Thoracic aorta (tissue), 2 donors: ENCODE measurements at places on chromosomes 5 and 9. TPM values are rescaled to one million over a fixed set of nuclear protein-coding genes. Genes with fewer than 3 reads are reported as not detected.

DNA sequence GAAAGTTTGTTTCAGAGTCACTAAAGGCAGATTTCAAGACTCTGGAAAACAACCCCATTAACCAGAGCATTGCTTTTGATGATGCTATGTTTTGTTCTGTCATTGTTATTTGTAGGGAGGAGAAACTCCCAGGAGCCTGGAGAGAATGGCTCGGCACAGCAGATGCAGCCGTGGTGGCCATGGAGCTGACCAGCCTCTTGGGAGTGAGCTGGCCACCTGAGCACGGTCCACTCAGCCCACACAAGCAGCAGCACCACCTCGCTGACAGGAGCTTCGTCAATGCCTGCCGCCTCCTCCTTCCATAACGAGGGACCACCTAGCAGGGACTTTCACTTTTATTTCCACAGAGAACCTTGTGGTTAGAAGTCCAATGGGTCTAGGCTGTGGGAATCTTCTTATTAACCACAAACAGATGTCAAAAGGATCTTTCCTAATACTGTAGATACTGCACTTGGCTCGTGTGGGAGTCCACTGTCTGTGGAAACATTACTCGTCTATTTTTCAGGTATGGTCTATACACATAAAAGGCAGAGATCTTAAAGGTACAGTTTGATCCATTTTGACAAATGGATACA lies 21.0 kb upstream of the SMIM32 start:
- DNase-seq, result no peak
- no peak overlapping the region for H3K27ac ChIP-seq
- H3K4me1 ChIP-seq, result no peaks in the 10 kb centered on the region
- no peaks in the 10 kb centered on the region for H3K36me3 ChIP-seq
- H3K27me3 ChIP-seq, result no peaks in the 10 kb centered on the region

DNA sequence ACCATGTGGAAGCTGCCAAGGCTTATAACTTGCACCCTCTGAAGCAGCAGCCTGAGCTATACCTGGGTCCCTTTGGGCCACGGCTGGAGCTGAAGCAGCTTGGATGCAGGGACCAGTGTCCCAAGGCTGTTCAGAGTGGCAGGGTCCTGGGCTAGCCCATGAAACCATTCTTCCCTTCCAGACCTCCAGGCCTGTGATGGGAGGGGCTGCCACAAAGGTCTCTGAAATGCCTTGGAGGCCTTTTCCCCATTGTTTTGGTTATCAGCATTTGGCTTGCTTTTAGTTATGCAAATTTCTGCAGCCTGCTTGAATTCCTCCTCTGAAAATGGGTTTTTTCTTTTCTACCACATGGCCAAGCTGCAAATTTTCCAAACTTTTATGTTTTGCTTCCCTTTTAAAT lies 433.7 kb upstream of the ACO1 start:
- no peaks in the 10 kb centered on the region for H3K27me3 ChIP-seq
- H3K4me3 ChIP-seq, result no peak overlapping the region
- no peaks in the 10 kb centered on the region for H3K36me3 ChIP-seq
- H3K27ac ChIP-seq, result no peak overlapping the region

- no peak for DNase-seq
- no peak overlapping the region for H3K4me3 ChIP-seq
- no peaks in the 10 kb centered on the region for H3K4me1 ChIP-seq
- H3K36me3 ChIP-seq, result no peaks in the 10 kb centered on the region
These were observed 108.8 kb upstream of the RETREG1 start for GRCh38 chr5:16725575-16725974.

Gene AIF1L
- 21.9 TPM for total RNA-seq

Gene NIM1K
- not detected for total RNA-seq

DNA sequence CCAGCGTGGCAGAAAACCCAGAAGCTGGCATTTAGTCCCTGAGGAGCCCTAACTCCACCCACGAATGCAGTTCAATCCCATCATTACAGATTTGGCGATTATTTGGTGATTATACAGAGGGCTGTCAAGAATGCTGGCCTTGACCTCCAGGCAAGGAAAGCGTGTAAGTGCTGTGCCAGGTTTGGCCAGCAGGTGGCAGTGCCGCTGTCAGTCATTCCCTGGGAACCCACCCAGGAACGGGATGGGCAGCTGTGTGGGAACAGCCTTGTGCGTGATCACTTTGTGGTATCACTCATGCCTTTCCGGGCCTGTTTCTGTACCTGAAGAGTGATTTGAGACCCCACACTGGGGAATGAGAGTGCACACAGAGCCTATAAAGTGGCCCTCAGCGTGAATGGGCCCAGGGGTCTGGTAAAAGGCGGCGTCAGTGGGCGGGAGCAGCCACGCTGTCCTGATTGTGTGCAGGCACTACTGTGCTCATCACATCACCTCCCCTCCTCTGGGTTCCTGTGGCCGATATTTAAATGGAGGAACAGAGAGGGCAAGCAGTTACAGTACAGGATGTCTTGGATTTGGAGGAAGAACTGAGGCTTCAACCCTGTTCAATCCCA lies 215.6 kb downstream of the ROR2 start:
- no peaks in the 10 kb centered on the region for H3K4me1 ChIP-seq
- no peak overlapping the region for H3K4me3 ChIP-seq
- H3K27me3 ChIP-seq, result no peaks in the 10 kb centered on the region
- no peaks in the 10 kb centered on the region for H3K36me3 ChIP-seq

Gene ZBTB34
- 16.6 TPM for total RNA-seq

GRCh38 chr9:120885958-120886357 lies 9.0 kb upstream of the PHF19 start:
- no peak overlapping the region for H3K27ac ChIP-seq
- H3K4me1 ChIP-seq, result no peaks in the 10 kb centered on the region
- no peaks in the 10 kb centered on the region for H3K36me3 ChIP-seq
- no peak for DNase-seq
- no peak overlapping the region for H3K4me3 ChIP-seq
- H3K27me3 ChIP-seq, result no peaks in the 10 kb centered on the region

Gene RC3H2
- total RNA-seq, result 45.9 TPM

- H3K27ac ChIP-seq, result no peak overlapping the region
- H3K4me1 ChIP-seq, result no peaks in the 10 kb centered on the region
- no peak for DNase-seq
- no peaks in the 10 kb centered on the region for H3K36me3 ChIP-seq
These were observed 116.3 kb downstream of the CNTLN start for GRCh38 chr9:17251100-17251499.

- H3K4me1 ChIP-seq, result peaks cover 2% of the 10 kb centered on the region
- DNase-seq, result no peak
- no peaks in the 10 kb centered on the region for H3K27me3 ChIP-seq
- no peak overlapping the region for H3K27ac ChIP-seq
These were observed 446.5 kb downstream of the EFNA5 start for GRCh38 chr5:107224272-107224671.

- no peak overlapping the region for H3K4me3 ChIP-seq
- DNase-seq, result no peak
- no peaks in the 10 kb centered on the region for H3K36me3 ChIP-seq
- no peaks in the 10 kb centered on the region for H3K27me3 ChIP-seq
These were observed 77.7 kb downstream of the OLFM1 start for GRCh38 chr9:135165003-135165711.

- H3K4me3 ChIP-seq, result no peak overlapping the region
- no peaks in the 10 kb centered on the region for H3K36me3 ChIP-seq
- H3K27ac ChIP-seq, result no peak overlapping the region
- no peaks in the 10 kb centered on the region for H3K27me3 ChIP-seq
- no peak for DNase-seq
These were observed 358.9 kb upstream of the IRX2 start for GRCh38 chr5:3110371-3110770.

- no peak overlapping the region for H3K4me3 ChIP-seq
- H3K27me3 ChIP-seq, result no peaks in the 10 kb centered on the region
- H3K4me1 ChIP-seq, result no peaks in the 10 kb centered on the region
- H3K27ac ChIP-seq, result no peak overlapping the region
These were observed 763.8 kb downstream of the DTWD2 start for GRCh38 chr5:118224546-118224945.

DNA sequence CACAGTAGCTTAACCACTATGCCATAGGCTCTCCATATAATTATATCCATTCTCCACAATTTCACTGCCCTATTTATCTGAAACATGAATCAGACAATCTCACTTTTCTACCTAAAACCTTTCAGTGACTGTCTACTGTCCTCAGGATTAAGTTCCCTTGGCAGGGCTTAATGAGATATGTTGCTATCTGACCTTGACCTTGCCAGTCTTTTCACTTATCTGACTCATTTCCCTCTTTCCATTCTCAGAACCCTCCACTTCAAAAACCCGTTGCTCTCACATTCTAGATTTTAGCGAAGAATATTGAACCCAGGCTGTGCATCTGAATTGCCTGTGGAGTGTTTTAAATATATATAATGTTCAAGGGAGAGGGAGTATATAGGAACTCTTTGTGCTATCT lies 452.1 kb upstream of the MPDZ start:
- peaks cover 5% of the 10 kb centered on the region for H3K4me1 ChIP-seq
- DNase-seq, result no peak
- H3K27ac ChIP-seq, result no peak overlapping the region
- H3K27me3 ChIP-seq, result no peaks in the 10 kb centered on the region
- H3K36me3 ChIP-seq, result no peaks in the 10 kb centered on the region

DNA sequence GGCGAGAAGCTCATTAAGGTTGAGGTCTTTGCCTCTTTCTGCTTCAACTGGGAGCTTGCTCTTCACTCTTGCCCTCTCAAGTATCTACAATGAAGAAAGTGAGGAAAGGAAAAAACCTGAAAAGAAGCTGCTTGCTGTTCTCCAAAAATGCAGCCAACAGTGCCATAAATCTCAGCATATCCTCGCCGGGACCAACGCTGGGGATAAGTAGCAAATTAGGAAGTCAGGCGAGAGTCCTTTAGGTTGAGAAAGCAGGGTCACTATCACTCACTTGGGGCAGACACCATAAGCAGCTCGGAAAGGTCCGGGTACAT lies 399 bp downstream of the NUP155 start:
- peak overlapping the region; percentile 73 for H3K27ac ChIP-seq
- H3K4me3 ChIP-seq, result peak overlapping the region; percentile 87
- no peaks in the 10 kb centered on the region for H3K36me3 ChIP-seq
- DNase-seq, result no peak
- peaks cover 26% of the 10 kb centered on the region for H3K4me1 ChIP-seq

DNA sequence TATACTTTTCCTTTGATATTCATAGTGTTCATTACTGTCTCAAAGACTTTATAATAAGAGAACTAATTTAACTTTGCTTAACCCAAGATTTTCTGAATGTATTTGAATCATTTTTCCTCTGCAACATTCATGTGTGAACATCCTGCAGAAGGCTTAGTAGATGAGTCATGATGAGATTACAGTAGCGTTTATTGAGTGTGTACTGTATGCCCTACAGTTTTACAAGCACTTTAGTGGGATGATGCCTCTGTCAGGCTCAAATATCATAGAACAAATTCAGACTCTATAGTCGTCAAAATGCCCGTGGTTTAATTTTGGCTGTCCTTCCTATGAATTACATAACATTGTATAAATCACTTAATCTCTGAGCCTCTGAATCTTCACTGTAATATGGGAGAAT lies 41.2 kb downstream of the FYB1 start:
- no peaks in the 10 kb centered on the region for H3K27me3 ChIP-seq
- no peak overlapping the region for H3K4me3 ChIP-seq
- no peak for DNase-seq
- H3K4me1 ChIP-seq, result no peaks in the 10 kb centered on the region
- no peaks in the 10 kb centered on the region for H3K36me3 ChIP-seq

DNA sequence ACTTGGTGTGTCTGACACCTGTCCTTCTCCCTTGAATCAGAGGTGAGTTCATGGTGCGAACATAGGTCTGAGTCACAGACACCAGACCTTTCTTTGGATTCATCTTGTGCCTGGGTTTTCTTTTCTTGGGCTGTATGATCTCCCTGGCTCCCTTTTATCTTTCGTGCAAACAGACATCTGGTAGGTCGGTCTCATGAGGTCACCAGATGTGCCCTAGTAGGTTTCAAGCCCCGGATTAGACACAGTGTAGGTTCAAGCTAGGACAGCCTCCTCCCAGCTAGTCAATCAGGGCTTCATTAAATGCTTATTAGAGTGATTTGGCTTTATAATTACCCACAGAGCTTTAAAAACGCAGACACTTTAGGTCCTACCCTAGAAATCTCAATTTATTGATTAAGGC lies 106.0 kb upstream of the MYO10 start:
- DNase-seq, result no peak
- no peaks in the 10 kb centered on the region for H3K36me3 ChIP-seq
- H3K4me3 ChIP-seq, result no peak overlapping the region
- H3K27me3 ChIP-seq, result no peaks in the 10 kb centered on the region
- H3K4me1 ChIP-seq, result no peaks in the 10 kb centered on the region

DNA sequence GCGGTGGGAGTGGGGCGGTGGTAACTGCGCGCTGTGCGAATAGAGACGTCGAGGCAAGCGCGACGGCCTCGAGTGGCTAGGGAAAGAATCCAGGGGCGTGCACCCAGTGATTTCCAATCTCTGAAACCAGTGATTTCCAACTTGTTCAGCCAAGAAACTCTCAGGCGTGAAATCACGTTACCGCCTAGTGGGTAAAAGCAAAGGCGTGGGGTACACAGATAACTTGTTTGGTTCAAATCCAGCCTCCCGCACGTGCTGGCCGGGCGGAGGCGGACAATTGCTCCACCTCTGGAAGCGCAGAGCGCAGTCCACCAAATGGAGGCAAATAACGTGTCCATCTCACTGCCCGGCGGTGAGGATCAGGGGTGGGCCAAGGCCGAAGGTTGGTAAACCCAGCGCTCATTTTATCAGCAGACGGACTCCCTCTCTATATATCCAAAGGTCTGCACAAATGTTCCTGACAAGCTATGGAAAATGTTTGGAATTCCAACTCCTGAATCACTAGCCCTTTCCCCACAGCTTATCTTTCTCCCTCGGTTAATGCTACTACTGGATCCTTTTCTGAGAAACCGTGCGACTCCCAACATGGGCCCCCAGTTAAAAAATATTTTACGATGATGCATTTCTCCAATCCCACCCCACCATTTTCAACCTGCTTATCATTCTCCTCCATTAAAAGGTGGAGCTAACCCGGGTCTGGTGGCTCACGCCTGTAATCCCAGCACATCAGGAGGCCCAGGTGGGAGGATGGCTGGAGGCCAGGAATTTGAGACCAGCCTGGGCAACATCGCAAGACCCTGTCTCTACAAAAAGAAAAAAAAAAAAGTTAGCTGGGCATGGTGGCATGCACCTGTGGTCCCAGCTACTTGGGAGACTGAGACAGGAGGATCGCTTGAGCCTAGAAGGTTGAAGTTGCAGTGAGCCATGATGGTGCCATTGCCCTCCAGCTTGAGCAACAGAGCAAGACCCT lies 950 bp upstream of the FNBP1 start:
- H3K27ac ChIP-seq, result peak overlapping the region; percentile 88
- no peaks in the 10 kb centered on the region for H3K36me3 ChIP-seq
- no peaks in the 10 kb centered on the region for H3K27me3 ChIP-seq

GRCh38 chr9:136036848-136037247 lies 58.2 kb downstream of the NACC2 start:
- DNase-seq, result no peak
- H3K4me3 ChIP-seq, result no peak overlapping the region
- H3K27me3 ChIP-seq, result no peaks in the 10 kb centered on the region
- no peak overlapping the region for H3K27ac ChIP-seq
- peaks cover 6% of the 10 kb centered on the region for H3K36me3 ChIP-seq

DNA sequence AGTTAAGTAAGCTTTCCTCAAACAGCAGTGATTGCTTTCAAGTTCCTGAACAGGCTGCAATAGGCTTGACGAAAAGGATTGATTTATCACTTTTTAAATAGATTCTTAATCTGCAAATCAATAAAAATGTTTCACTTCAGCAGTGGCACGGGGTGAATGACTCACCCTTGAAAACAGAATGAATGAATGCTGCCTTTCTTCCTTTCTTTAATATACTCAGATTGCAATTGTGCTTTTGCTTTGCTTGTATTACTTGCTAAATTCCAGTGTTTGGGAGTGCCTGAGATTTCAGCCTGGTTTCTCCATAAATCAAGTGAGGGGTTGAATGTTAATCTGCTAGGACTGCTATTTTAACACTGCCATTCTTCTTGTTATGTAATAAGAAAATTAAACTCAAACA lies 1293.8 kb downstream of the PTPRD start:
- H3K36me3 ChIP-seq, result no peaks in the 10 kb centered on the region
- H3K27ac ChIP-seq, result no peak overlapping the region
- no peak for DNase-seq
- no peaks in the 10 kb centered on the region for H3K27me3 ChIP-seq
- H3K4me3 ChIP-seq, result no peak overlapping the region
